ENCODE measurements at places on chromosomes 13 and 19.

DNA sequence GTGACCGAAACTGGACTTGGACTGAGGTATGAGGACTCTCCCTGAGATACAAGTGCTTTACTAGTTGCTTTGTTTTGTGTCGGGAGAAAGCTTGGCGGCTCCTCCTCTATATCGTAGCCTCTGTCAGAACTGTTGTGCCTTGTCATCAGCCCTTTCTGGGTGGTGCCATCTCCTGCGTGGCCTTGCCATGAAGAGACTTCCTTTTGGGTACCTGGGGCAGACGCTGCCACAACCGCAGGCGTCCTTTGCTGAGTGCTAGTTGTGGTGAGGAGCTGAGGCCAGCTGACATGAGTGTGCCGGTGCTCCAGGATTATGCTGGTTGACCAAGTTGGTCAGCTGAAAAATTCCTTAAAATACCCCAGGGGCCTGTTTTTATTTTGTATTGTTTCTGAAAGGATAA, 124.5 kb downstream of the AKAP11 start:
- no peak for DNase-seq

GRCh38 chr13:83941701-83942335, 59.5 kb upstream of the SLITRK1 start:
- no peak for DNase-seq

DNA sequence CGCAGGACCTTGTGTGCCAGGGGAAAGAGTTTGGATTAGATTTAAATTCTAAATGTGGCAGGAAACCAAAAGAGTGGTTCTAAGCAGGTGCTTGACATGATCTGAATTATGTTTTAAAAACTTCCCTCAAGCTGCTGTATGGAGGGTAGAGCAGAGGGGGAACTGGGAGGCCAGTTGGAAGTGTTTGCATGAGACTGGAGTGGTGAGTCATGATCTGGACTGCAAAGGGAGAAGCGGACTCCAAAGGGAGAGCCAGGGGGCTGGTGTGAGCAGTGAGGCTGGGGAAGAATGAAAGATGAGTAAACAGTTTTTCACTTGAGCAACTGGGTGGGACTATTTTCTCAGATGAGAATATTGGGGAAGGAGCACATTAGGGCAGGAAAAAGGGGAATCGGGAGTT, 206.1 kb downstream of the DNAJC15 start:
- DNase-seq = no peak

GRCh38 chr13:33262062-33262487, 23.5 kb downstream of the STARD13 start:
- DNase-seq = no peak

GRCh38 chr19:53158119-53158656, 665 bp downstream of the ZNF347 start:
- peak; percentile 12 for DNase-seq

DNA sequence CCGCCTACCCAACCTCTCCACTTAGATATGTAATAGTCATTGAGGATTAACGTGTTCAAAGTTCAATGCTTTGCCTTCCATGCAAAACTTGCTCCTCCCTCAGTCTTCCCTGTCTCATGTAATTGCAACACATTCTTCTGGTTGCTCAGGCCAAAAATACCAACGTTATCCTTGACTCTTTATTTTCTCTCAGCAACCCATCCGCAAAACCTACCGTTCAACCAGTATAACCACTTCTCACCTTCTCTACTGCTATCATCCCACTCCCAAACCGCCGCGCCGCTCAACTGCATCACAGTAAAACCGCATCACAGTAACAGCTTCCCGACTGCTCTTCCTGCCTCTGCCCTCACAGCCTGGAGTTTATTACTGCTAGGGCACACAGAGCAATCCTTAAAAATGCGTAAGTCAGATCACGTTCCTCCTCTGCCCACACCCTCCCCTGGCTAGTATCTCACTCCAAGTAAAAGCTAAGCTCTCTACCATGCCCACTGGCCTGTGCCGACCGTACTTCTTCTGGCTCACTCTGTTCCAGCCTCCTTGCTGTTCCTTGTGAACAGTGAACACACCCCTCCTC, 8.2 kb downstream of the MTIF3 start:
- DNase-seq = no peak

- DNase-seq = no peak
Observed at GRCh38 chr19:45641274-45642105, 2.3 kb upstream of the EML2 start.

DNA sequence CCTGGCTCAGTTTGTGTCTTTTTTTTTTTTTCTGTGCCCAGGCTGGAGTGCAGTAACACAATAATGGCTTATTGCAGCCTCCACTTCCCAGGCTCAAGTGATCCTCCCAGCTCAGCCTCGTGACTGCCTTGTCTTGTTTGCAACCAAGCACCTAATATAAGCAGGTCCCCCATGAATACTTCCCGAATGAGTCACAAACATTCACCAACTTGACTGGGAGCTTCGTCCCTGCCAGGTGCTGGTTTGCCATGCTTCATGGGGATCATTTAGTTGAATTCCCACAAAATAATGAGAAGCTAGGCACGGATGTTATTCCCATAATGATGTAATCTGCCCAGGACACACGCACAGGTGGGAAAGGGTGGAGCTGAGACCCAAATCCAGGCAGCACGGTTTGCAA, 176.5 kb downstream of the CACNA1A start:
- DNase-seq = no peak

- no peak for DNase-seq
Observed at GRCh38 chr13:107375701-107376340, 807.9 kb upstream of the ARGLU1 start.

GRCh38 chr13:39266426-39266825, 228.2 kb downstream of the NHLRC3 start:
- DNase-seq = no peak

- no peak for DNase-seq
Observed at GRCh38 chr19:51614789-51615188, 15.4 kb downstream of the SIGLEC5 start.

DNA sequence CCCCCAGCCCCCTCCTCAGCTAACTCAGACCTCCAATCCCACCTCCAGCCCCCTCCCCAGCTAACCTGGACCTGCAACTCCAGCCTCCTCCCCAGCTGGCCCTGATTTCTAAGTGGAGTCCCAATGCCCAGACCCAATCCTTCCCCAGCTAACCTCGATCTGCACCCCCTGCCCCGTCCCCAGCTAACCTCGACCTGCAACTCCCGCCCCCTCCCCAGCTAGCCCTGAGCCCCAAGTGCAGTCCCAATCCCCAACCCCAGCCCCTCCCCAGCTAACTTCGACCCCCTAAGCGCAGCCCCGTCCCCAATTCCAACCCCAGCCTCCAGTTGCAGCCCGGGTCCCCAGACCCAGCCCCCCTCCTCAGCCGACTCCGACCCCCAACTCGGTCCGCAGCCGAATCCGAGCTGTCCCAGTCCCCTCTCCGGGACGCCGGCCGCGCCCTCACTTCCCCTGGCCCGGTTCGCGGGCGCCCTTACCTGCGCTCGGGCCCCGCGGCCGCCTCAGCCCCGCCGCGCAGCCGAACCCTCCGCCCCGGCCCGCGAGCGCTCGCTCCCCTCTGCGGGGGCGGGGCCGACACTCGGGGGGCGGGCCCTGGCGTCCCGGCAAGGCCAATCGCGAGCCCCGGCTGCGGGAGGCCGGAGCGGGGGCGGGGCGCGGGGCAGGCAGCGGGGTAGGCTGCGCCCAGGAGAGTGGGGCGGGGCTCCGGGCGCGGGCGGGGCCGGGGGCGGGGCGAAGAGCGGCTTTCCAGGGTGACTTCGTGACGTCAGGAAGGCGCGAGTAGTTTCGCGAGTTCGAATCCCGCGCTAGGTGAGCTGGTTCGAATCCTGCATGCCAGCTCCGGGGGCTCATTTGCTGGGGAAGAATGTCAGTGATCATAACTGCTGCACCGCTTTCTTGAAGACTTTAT, at the start of gene GNG7:
GNG7 (minus strand) TSS at position 525 of the 907 bp plus-strand sequence. CDS start 182,006 bp downstream, outside the sequence.
- DNase-seq = peak; percentile 93

DNA sequence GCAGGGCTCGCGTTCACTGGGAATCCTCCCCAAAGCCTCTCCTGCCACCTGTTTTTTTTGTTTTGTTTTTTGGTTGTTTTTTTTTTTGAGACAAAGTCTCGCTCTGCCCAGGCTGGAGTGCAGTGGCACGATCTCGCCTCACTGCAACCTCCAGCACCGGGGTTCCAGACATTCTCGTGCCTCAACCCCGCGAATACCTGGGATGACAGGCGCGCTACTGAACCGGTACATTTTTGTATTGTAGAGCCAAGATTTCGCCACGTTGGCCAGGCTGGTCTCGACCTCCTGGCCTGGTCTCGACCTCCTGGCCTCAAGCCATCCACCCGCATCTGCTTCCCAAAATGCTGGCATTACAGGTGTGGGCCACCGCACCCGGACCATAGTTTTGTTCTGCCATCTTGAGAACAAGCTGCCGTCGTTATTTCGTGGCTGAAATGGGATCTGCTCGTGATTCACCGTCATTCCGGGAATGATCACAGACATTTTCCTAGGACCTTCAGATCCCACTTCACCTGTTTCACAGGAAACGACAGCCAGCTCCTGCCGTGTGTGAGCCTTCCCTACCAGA, 46.8 kb downstream of the OXGR1 start:
- no peak for DNase-seq

GRCh38 chr13:86446311-86446710, 647.1 kb upstream of the SLITRK6 start:
- no peak for DNase-seq

- DNase-seq = no peak
Observed at GRCh38 chr13:108996430-108996829, 367.0 kb downstream of the MYO16 start.

GRCh38 chr19:1181606-1182005, 7.5 kb upstream of the SBNO2 start:
- DNase-seq = no peak

- DNase-seq = peak; percentile 3
Observed at GRCh38 chr13:73715114-73715910, 418.9 kb downstream of the KLF12 start.
